HT1080 (cell line): ENCODE measurements at places on chromosomes 2 and 18. TPM values are rescaled to one million over a fixed set of nuclear protein-coding genes. Genes with fewer than 3 reads are reported as not detected.

The ST6GAL2 gene
- 0.67 and 1.6 TPM in 2 replicates for total RNA-seq

The ELAC1 gene
- 8.7 and 13.1 TPM in 2 replicates for total RNA-seq

The RALB gene
- total RNA-seq = 48.3 and 57.6 TPM in 2 replicates

The RSAD2 gene
- total RNA-seq = not detected in 2 replicates

The HSPE1 gene
- 266 and 324 TPM in 2 replicates for total RNA-seq

The ALK gene
- 0.06 TPM in 1 of 2 replicates, not detected in the other for total RNA-seq

The MAP2 gene
- 0.77 and 1.5 TPM in 2 replicates for total RNA-seq

The KCTD1 gene
- total RNA-seq = 18.2 and 26.5 TPM in 2 replicates

The LMAN2L gene
- total RNA-seq = 7.5 and 7.7 TPM in 2 replicates
